ENCODE measurements at places on chromosomes 16 and 17.

DNA sequence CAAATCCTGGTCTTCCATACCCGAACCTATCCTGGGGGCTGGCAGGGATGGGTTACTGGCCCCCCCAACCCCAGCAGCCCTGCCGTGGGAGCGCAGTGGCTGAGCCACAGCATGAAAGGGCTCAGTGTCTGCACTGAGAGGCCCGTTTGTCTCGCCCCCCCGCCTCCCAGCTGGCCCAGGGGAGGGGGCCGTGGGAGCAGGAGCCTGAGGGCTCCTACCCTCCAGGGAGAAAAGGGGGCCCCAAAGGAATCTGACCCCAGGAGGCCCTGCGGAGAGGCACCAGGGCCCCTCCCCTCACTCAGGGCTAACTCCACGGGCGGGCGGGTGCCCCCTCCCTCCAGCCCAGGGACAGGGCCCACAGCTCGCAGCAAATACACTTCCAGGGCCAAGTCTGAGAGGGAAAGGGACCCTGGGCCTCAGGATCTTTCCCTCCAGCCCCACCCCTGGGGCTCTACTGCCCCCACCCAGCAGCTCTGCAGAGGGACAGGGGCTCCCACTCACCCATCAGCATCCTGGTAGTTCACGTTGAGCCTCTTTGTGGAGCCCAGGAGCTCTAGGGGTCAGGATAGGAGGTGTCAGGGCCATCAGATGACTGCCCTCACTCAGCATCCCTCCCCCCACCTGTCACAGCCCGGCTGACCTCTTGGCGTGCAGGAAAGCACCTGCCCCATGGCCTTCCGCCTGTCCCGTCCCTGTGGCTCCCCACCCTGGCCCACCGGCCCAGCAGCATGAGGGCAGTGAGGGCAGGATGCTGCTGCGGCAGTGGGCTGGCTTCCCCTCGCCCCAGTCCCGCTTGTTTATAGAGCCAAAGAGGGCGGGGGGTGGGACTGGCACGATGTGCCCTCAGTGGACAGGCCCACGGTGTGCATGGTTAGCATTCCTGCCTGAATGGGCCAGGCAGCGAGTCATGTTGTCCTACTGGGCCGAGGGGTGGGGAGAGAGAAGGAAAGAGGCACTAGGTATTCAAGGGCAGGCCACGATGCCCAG is 7.3 kb downstream of the CASKIN2 start:
- no peak for DNase-seq

DNA sequence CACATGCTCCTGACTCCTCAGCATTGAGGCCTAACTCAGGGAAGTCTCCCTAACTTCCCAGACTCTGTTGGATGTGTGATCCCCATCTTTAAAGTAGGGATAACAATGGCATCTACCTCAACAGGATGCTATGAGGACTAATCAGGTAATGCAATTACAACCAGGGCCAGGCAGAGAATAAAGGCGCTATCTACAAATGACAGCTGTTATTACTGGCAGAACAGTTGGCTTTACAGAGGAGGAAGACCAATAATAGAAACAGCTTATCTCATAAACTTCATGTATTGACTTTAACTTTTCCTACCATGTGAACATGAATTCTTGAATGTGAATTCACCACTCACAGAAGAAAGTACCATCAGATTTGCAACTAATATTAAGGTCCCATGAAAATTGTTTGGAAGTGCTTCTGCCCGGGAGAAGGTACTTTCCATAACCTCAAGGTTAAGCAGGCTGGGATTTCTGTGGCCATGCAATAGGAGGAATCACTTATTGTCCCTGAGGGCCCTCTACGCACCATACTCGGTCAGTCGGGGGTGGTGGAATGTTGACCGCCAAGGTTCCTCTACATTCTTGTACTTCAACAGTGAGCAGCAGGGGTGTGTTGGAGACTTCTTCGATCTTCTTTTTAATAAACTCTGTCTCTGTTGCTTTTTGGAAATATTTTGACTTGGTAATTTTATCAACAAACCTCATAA is 22.6 kb upstream of the ERN1 start:
- no peak for DNase-seq

GRCh38 chr16:88692861-88693260 is 6.6 kb upstream of the SNAI3 start:
- no peak for DNase-seq

- no peak for DNase-seq
Observed at GRCh38 chr16:2086812-2087747, 39.3 kb downstream of the TSC2 start.

- no peak for DNase-seq
Observed at GRCh38 chr16:16960785-16961184, 510.0 kb downstream of the XYLT1 start.

GRCh38 chr17:74431568-74432423 is at the start of gene GPRC5C:
TSS of gene GPRC5C (plus strand) at chr17:74432088. CDS start at chr17:74439777, 7,689 bp downstream.
- peak; percentile 79 for DNase-seq

DNA sequence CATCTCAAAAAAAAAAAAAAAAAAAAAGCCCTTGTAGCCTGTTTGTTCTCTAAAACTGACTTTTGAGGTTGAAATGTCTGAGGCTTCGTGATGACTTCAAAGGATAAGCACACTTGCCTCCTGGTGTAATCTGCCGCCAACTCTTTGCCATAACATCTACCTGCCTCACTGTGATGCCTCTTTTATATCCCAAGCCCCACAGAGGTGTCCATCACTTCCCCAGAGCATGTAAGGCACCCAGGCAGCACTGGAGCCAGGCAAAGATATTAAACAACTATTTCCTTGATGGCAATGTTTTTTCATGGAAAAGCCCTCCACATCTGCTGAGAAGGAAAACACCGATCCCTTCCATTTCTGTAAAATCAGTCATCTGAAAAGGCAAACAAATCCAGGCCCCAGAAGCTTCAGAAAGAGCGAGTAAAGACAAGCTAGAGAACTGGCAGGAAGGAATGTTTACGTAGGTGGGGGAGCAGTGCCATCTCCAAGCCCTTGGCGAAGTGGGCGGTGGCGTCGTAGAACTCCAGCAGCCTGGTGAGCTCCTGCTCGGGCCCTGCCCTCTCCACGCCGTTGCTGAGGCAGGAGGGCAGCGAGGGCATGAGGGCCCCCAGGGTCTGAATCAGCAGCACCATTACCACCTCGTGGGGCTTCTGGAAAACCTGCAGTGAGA is 28.6 kb downstream of the COG7 start:
- peak; percentile 53 for DNase-seq

DNA sequence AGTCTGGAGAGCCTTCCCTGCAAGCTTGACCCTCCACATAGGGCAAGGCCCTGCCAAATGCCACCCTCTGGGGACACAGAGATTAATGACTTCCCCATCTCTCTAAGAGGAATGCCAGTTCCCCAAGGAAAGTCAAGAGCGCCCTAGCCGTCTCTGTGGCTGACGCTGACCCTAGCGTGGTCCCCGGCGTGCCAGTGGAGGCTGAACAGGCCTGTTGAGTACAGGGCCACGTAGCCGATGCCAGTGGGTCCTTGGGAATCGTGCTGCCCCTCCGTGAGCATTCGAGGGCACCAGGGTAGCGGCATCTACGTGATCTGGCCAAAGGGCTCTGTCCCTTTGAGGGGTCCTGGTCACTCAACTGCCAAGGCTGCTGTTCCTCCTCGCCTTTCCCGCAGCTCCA is 17.2 kb downstream of the TMEM204 start:
- no peak for DNase-seq

DNA sequence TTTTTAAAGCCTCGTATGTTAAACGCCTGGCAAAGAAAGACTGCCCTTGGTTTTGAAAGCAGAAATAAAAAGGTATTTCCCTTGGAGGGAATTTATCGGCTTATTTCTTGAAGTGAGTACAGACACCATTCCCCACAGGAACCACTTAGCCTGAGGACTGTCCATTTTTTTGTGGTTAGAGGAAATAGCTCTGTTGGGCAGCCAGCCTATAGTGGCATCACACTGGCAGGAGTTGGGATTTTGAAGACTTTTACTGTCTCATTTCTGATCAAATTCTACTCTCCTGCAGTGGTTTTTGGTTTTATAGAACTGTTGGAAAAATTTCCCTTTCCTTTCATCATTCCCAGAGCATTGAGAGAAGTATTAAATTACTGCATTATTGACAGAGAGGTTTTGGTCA is 34.1 kb upstream of the CDC6 start:
- no peak for DNase-seq

DNA sequence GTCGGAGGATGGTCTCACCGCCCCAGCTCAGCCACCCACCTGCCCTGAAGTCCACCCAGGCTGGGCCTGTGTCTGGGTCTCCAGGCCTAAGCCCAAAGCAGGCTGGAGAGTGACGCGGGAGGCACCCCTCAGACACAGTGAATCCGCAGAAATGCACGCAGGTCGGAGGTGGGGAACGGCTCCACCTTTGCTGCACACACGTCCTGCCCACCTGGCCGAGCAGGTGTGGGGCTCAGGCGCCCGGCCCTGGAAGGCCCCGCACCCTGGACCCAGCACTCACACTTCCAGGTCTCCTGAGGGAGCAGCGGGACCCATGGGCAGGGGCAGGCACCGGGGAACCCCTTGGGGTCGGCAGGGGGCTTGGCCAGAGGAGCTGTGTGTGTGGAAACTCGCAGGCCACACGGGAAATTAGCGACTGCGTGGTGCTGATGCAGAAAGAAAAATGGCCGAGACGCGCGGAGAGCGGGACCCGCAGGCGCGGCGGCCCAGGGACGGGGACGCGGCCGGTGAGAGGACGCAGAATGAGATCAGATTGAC is 10.7 kb downstream of the CYBC1 start:
- DNase-seq = no peak

- no peak for DNase-seq
Observed at GRCh38 chr17:32558997-32559650, 72.3 kb downstream of the CDK5R1 start.

DNA sequence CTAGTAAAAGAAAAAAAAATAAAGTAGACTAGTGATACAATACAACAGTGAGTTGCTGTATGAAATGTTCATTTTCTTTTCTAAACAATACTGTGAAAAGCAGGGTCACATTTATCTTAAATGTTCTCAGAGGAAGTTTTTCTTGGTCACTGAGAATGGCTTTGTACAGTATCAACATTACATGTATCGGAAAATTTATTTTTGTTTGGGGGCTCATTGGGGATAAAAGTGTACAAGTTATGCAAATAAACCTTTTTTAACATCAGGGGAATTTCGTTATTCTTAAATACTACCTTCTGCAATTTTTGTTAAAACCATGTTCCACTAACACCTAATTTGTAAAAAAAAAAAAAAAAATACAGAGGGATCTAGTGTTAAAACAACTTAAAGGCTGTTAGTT is 8.7 kb upstream of the ZNF594 start:
- DNase-seq = no peak

DNA sequence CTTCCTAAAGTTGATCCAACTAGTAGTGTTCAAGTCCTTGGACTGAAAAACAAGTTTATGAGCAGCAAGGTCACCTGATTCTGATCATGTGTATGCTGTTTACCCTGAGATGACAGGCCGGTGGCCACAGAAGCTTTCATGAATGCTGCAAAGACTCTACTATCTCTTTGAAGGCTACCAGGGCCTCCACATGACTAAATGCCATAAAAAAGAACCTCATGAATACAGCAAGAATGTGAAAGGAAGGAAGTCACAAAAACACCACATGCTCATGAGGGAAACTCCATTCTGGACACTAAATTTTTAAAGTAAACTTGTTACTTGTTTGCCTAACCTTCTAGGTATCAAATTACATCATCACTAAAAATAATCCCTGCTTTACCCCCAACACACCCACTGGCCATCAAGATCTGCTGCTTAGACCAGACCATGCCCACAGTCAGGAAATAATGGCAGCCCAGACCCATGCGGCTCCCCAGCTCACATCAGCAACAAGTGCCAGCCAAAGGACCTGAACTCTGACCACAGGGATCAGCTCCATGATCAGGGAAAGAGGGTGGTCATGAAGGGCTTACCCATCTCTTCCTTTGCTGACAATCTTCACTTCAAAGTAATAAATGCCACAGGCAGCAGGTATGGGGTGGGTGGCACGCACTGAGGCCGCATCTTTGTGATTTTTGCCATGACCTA is 1.4 kb downstream of the RANBP10 start:
- no peak for DNase-seq

GRCh38 chr17:65278050-65278819 is 141.1 kb downstream of the RGS9 start:
- DNase-seq = no peak

DNA sequence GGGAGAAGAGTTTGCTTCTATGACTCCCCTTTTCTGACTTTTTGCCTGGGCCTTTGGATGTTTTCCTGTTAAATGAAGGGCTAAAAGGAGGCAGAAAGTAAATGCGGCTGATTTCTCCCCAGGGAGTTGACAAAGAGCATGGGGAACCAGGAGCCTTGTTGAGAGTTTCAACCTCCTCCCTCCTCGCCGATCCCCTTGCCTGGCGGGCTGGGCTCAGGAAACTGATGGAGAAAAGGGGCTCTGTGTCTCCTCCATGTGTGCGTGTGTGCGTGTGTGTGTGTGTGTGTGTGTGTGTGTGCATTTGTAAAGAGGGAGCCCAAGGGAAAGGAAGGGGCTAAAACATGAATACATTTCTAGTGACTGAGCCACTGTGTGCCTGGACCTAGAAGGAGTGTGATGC is 94.5 kb downstream of the ZDHHC7 start:
- no peak for DNase-seq

GRCh38 chr16:54193665-54194333 is 92.8 kb downstream of the IRX3 start:
- peak; percentile 71 for DNase-seq

- no peak for DNase-seq
Observed at GRCh38 chr17:2042390-2042847, 597 bp downstream of the OVCA2 start.

- DNase-seq = no peak
Observed at GRCh38 chr17:40447806-40448205, 4.6 kb downstream of the IGFBP4 start.

- DNase-seq = peak; percentile 19
Observed at GRCh38 chr17:7912927-7913524, 3.1 kb downstream of the RNF227 start.

- no peak for DNase-seq
Observed at GRCh38 chr17:46154151-46154816, 38.9 kb downstream of the KANSL1 start.

DNA sequence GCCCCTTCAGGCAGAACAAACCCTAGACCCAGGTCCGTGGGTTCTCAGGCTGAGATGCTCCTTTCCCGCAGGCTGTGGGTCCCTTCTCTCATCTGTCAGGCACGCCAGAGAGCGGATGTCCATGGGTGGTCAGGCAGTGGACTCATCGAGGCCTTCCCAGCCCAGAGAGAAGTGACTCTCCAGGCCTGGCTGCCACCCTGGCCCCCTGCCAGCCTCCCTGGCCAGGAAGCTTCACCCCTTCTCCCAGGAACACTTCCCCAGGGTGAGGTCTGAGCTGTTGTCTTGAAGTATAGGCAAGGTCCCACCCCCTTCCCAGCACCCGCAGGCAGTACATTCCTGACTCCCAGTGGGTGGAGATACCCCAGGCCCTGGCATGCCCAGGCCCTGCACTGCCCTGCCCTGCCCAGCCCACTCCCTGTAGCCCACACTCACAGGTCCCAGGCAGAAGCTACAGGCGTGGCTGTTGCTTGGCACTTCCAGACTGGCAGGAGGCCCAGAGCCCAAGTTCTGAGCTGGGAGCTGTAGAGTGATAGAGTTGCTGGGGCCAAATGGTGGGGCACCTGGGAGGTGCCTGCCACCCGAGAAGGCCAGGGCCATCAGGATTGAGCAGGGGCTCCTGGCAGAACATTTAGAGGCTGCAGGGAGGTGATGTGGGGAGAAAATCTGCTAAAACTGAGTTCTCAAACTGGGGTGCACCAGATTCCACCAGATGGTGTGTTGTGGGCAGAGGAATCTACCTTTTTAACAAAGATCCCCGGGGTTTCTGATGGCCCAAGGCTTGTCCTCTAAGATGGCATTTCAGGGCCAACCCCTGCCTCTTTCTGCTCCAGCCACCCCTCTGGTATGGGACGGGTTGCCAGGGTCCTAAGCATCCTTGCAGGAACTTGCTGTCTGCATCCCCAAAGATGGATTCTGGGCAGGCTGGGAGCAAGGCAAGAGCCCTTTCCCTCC is 6.7 kb downstream of the ITGA3 start:
- peak; percentile 30 for DNase-seq

- DNase-seq = peak; percentile 68
Observed at GRCh38 chr17:48153691-48154358, 46.3 kb downstream of the SNX11 start.
